ENCODE measurements at places on chromosomes 3 and 15.

DNA sequence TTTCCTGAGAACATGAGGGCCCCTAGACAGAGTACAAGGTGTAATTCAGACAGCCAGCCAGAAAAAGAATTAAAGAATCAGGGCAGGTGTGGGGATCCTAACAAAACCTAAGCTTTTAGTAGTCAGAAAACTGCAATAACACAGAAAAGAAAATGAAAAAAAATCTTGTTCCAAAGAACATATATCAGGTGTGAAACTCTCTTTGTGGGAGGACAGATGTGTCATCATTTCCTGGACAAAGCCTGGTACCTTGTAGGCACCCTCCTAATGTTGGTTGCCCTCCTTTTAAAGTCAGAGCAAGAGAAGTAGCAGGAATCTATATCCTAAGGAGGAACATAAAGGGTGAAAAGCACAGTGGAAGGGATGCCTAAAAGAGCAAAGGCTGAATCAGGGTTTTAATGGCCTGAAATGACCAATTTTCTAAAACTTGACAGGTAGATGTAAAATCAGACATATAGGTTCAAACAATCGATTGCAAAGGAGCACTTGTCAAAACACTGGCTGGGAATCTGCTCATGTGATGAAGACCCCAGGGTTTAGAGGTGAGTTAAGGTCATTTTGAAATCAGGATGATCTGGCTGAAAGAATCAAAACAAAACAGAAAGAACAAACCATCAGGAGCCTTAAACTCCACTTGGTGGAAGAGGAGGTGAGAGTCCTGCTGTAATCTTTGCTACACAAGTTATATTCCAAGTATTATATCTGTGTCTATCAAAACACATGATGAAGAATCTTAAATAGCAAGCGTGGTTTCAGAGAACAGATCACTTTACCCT lies 54.9 kb downstream of the TGFBR2 start:
- no peak for DNase-seq

- no peak for DNase-seq
Observed at GRCh38 chr15:46297766-46298165, 662.9 kb downstream of the SQOR start.

DNA sequence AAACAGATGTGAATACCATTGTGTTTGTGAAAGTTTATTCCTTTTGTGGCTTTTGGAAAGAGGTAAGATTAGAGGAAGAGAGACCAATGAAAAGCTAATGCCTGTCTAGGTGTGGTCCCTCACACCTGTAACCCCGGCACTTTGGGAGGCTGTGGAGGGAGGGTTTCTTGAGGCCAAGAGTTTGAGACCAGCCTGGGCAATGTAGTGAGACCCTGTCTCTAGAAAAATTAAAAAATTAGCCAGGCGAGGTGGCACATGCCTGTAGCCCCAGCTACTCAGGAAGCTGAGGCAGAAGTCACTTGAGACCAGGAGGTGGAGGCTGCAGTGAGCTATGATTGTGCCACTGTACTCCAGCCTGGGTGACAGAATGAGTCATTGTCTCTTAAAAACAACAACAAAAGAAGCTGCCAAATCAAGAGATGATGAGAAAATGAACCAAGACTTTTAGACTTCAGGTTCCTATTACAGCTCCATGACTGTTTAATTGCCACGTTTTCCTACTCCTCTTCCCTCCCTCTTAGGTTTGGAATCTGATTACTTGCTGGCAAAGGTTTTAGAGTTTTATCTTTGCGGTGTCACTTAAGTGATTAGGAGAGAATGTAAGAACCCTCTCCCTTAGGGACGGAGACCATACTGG lies 68.7 kb downstream of the CGNL1 start:
- peak; percentile 17 for DNase-seq

DNA sequence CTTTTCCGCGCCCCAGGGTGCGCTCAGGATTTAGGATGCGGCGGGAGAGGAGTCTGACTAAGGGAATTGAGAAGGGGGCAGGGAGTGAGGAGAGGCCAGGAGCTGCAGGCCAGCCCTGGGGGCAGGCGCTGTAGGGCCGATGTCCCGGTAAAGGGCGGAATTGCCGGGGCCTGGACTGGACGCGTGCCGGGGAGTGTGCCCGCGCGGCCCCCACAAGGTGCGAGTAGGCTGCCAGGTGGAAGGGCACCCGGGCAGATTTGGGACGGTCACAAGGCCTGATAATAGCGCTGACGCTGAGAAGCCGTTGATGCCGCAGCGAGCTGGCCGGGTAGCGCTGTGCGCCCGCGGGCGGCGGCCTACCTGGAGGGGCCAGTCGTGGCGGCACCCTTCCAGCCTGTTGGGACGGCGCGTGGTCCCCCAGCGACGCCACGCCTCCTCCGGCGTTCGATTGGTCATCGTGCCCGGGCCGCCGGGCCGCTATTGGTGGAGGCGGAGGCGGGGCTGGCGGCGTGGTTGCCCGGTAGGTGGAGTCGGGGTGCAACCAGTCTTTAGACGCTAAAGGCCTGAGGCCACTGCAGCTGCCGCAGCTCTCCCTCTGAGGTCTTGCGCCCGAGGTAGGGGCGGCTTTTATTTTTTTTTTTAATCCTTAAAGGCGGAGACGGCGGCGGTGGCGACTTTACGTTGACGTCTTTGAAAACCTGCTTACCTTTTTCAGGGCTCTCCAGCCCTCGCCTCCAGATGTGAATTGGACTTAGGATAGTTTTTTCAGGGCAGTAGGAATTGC lies 903 bp downstream of the SLC25A38 start:
- DNase-seq: peak; percentile 80

DNA sequence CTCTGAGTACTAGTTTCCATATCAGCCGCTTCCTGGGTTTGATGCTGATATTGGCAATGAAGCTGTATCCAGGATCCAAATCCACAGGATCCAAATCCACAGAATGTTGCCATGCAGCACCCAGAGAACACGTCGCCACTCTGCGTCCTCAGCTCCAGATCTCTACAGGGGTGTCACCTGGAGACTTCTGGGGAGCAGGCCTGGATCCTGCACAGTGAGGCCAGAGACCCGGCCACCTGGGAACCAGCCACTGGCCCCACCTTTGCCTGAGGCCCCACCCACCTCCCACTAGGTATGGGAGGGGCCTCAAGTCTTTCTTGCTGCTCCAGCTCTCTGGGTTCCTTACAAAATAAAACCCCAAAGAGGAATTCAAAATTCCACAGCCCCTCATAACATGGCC lies 123.9 kb downstream of the LRRK1 start:
- no peak for DNase-seq

DNA sequence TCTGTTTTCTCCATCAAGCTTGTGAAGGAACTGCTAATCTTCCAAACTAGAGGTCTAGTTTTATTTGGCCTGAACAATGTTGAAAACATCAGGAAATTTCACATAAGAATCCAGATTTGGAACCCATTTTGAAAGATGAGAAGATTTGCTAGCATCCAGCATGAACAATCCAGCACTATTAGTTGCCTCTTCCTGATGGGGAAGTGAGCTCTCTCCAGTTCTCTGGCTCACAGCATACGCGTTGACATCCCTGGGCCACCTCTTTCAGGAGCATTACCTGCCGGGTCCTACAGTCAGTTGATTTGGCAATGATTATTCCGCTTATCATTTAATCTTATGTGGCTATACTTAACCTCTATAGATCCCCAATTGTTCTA lies 10.9 kb downstream of the GPR87 start:
- DNase-seq: peak; percentile 64

- DNase-seq: no peak
Observed at GRCh38 chr3:36812240-36812639, 47.9 kb upstream of the DCLK3 start.

DNA sequence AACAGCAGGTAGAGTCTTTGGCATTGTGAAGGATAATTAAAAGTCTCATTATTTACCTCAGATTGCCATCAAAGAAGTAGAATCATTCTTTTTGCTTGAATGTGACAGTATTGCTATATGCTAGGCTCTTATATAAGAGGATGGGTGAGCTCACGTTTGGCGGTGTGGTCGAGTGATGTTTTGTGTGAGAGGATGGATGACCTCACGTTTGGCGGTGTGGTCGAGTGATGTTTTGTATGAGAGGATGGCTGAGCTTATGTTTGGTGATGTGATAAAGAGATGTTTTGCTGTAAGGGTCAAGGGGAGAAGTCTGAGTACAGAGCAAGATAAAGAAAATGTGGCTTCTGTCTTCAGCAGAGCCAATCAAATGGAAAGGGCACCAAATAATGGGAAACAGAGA lies 299.6 kb upstream of the NR2E3 start:
- no peak for DNase-seq

DNA sequence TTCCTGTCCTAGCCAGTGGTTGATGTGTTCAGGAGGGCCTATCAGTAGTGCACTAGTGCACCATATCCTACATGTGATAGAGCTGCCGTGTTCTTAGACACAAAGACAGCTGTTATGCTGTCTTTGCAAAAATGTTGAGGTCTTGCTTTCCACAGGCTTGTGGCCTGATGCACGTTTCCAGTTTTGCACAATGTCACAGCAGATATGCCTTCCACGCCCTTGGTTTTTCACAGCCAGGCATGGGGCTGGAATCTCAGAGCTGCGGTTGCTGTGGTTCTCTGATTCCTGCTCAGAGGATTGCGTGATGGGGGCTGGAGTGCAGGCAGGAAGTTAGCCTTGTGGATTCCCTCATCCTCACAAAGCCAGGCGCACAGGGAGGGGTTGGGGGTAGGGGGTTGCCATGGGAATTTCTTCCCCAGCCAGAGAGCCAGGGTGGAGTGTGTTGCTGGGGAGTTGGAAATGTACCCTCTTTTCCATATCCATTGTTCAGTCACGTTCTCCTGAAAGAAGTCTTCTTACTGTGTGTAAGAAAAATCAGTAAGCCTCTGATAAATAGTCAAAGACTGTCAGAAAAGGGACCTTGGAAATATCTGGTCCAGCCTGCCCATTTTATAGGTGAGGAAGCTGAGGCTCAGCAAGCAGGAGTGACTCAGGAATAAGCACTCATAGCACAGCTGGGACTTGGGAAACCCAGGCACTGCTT lies 79.4 kb downstream of the SMAD3 start:
- no peak for DNase-seq

DNA sequence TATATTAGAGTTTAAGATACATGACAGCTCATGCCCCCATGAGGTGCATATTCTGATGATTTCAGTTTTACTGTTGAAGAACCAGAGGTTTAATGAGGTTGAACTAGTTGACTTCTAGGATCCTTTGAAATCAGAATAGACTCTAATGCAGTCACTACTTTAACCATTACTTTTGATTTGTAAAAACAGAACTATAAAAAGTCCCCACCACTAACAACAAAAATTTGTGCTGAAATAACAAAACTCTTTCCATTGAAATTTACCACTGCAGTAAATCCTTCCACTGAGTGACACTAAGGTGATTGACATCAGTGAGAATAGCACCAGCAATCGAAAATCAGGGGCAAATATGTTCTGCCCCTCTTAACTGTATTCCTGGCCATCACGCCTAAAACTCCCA lies 214.1 kb downstream of the SHQ1 start:
- no peak for DNase-seq

- no peak for DNase-seq
Observed at GRCh38 chr15:67533873-67534272, 8.6 kb upstream of the MAP2K5 start.

GRCh38 chr3:118628704-118629341 lies 405.8 kb downstream of the IGSF11 start:
- DNase-seq: peak; percentile 77

DNA sequence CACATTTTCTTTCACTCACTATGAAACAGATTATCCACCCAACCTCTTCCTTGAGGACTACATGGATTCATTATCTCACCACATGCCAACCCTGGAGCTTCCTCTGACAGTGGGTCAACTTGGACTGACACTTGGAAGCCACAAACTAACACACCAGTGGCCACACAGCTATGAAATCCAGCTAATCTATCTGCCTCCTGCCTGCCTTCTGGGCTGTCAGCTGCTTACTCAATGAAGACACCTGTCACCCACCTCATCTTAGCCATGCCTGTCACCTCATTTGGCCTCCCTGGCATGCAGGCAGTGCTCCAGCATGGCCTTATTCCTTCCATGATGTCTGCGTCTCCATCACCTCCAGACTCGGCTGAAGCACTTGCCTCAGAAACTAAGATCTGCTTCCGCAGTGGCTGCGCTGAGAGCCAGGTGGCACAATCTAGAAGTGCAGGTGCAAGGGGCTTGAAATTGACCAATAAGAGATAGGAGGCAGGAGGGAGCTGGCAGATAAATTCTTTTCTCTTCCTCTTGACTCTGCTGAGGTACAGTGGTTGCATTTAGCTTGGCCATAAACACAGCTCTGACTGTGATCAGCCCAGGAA lies 105.2 kb upstream of the RNF7 start:
- no peak for DNase-seq

- DNase-seq: no peak
Observed at GRCh38 chr3:194824701-194825111, 139.0 kb downstream of the FAM43A start.

- DNase-seq: no peak
Observed at GRCh38 chr3:7574435-7574834, 713.5 kb downstream of the GRM7 start.

GRCh38 chr15:40389824-40390595 lies 7.5 kb downstream of the KNSTRN start:
- no peak for DNase-seq

- DNase-seq: peak; percentile 37
Observed at GRCh38 chr3:165459924-165460835, 264.0 kb upstream of the SLITRK3 start.

DNA sequence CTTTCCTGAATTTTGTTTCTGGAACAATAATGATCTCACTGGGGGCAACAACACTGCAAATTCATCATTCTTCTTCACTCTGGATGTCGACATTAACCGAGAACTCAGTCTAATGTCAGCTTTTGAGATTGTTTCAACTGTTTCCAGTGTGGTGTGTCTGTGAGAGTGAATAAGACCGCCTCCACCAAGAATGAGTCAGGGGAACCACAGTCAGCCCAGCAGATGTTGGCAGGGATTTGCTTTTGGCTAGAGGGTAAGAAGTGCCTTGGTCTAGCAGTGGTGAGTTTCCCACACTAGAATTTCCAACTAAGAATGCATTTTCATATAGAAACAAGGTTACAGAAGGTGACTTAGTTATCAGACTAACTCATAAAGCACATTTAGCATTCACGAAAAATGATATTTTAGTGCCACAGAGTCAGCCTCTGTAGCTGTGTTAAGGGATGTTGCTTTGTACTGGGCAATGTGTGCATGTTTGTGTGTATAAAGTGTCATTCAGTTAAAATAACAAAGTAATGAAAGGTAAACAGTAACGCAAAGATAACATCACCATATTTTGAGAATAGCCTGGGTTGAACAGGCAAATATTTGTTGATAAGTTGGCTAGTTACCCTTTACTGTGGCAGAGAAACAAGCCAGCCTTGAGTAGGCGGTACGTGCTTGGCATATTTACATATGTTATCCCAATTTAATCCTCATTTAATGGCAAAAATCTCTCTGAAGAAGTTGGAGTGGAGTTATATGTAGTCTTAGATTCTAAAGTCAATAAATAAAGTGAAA lies 33.8 kb downstream of the DRD3 start:
- peak; percentile 81 for DNase-seq
